NCI-H1417 treated with DMSO at 0.1 percent for 48 hours (cell line): ENCODE measurements at places on chromosomes 16 and 17.

- no peak for DNase-seq
Observed at GRCh38 chr17:28487881-28488532, 14.6 kb downstream of the SLC13A2 start.

- DNase-seq: no peak
Observed at GRCh38 chr17:65226227-65226626, 89.1 kb downstream of the RGS9 start.

GRCh38 chr16:13919330-13919682, 648 bp upstream of the ERCC4 start:
- peak; percentile 12 for DNase-seq

DNA sequence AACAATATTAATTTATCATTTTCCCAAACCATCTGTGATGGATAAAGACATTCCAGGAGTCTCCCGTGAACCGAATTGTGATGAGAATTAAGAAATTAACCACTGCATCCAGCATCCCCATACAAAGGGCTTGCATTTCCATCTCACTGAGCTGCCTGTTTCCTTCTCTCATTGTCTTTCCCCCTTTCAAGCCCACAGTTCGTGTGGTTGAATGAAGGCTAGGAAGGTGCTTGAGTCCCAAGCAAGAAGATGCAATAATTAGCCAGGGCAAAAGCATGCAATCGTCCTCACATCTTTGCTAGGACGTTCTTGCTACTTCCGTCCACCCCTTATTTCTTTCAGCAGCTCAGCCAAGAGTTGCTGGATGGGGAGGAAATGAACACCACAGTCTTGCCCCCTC, 146.1 kb downstream of the NTN1 start:
- DNase-seq: no peak

DNA sequence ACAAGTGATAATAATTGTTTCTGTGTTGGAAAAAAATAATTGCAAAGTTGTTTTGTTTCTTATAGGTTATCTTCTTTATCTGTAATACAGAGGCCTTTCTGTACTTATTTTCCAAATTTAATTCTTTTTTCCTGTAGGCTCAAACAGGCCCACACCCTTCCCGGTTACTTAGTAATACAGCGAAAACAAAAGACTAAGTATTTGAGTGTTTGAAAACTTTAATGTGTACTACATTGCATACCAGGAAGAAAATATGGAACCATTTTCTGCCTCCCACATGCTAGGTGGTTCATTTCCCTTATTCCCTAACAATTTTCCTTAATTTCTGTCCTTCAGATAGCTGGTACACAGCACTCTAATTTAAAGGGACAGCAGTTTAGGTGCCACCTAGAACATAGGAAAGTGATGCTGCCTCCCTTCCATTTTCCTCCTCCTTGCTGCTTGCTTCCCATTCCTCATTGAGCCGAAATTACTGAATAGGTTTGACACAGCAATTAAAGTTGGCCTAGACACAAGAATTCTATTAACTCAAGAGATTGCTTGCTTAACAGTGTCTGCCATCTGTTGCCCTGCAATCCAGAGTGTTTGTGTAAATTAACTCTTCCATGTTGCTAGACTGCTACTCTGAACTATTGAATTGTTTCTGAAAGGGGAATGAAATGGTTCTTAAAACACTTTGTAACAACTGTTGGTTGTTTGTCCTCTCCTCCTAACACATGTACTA, 24.2 kb downstream of the CYB5B start:
- no peak for DNase-seq

DNA sequence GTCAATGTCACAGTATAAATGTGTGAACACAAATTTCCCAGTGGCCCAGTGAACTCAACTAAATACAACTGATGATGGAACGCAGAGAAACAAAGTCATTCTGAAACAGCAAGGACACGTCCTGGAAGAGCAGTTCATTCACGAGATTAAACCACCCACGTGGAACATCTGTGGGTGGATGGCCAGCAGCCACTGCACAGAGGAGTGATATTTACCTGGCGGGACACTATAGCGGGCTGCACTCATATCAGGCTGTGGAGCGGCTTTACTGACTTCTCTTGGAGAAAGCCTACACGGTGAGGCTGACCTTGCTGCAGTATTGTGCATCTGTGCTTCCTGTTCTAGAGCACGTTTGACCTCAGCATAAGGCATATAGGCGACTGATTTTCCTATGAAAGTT, 87.3 kb downstream of the TTC19 start:
- no peak for DNase-seq

- DNase-seq: no peak
Observed at GRCh38 chr17:66002812-66003211, 189.1 kb downstream of the CEP112 start.

GRCh38 chr16:84284154-84284722, 10.4 kb upstream of the WFDC1 start:
- DNase-seq: no peak

GRCh38 chr16:65767125-65767524, 599.4 kb upstream of the CDH5 start:
- no peak for DNase-seq

GRCh38 chr16:72469932-72470331, 298.0 kb upstream of the PMFBP1 start:
- no peak for DNase-seq

GRCh38 chr17:8700546-8700945, 44.1 kb downstream of the CCDC42 start:
- DNase-seq: no peak

- no peak for DNase-seq
Observed at GRCh38 chr17:60559659-60559994, 33.6 kb upstream of the APPBP2 start.

DNA sequence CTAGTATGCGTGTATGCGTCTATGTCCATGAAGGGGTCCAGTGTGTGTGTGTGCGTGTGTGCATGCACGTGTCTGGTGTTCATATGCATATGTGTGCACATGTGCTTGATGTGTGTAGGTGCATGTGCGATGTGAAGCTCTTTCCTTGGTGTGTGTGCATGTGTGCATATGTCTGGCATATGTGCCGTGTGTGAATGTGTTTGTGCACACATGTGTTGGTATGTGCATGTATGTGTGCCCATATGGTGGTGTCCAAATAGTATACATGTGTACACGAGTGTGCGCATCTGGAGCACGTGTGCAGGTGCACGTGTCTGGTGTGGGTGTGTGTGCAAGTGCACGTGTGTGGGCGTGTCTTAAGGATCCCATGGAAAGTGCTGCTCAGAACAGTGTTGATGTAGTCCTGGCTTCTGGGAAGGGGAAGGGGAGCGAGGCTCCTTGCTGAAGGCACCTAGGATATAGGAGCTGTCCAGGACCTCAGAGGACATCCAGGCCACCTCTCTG, 17.0 kb downstream of the CACNA1G start:
- no peak for DNase-seq

GRCh38 chr17:9456330-9456729, 119.3 kb downstream of the STX8 start:
- no peak for DNase-seq

- no peak for DNase-seq
Observed at GRCh38 chr16:81485824-81486539, 41.4 kb downstream of the CMIP start.

DNA sequence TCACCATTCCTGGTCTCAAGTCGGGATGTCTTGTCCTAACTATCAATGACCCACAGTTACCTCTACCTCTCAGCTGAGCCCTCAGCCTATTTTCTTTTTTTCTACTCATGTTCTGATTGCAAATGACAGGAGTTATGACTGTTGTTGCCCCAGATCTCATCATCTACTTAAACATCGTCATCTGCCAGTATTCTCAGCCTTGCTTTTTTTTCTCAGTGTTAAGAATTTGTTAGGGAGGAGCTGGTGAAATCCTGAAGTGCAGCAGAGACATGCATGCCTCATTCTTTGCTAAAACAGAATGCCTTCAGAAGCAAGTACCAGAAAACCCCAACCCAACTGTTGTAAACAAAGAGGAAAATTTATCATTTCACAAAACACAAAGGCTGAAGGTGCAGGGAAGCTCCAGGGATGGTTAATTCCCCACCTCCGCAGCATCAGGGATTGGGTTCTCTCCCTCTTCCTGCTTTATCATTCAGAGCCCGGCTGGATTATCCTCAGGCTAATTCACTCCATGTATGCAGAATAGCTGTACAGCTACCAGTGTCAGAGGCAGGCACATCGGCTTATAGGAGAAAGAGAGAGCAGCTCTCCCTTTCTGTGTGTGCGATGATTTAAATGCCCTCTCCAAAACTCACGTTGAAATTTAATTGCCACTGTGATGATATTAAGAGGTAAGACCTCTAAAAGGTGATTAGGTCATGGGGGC, 540.8 kb upstream of the HSBP1 start:
- no peak for DNase-seq

- DNase-seq: no peak
Observed at GRCh38 chr17:10013365-10014112, 108.5 kb upstream of the RCVRN start.

- no peak for DNase-seq
Observed at GRCh38 chr16:12646490-12647274, 157.0 kb downstream of the CPPED1 start.

DNA sequence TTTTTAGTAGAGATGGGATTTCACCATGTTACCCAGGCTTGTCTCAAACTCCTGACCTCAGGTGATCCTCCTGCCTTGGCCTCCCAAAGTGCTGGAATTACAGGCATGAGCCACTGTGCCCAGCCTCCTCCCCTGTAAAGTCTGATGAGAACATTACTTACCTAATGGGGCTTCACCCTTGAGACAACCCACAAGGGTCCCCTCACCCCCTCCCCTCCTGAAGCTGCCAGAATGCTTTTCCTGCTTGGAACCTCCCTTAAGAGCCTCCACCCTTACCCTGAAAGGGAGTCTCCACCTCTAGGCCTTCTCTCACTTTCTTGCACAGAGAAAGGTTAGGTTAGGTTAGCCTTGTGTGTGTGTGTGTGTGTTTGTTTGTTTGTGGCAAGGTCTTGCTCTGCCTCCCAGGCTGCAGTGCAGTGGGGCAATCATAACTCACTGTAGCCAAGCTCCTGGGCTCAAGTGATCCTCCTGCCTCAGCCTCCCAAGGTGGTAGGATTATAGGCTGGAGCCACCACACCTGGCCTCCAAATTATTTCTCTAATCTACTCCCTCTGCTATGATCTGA, 8.9 kb downstream of the SLC5A11 start:
- DNase-seq: no peak

- no peak for DNase-seq
Observed at GRCh38 chr16:66605979-66606751, 1.7 kb downstream of the CMTM3 start.

GRCh38 chr17:40561871-40562611, 3.2 kb downstream of the CCR7 start:
- DNase-seq: no peak

DNA sequence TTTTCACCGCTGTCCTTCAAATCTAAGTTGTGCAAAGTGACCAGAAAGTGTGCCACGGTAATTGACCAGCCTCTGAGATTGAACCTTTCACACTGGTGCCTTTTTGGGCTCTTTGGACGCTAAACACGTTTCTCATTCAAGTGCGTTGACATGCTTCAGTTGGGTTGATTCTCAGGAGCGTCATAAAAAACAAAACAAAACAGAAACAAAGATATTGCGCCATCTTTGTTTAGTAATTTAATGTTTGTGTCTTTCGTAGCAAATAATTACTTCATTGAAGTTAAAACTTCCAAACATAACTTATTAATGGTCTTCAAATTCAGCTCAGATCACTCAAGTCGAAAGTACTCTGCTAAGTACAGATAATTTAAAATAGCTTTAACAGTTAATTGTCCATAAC, 80.2 kb downstream of the OR1D5 start:
- no peak for DNase-seq

DNA sequence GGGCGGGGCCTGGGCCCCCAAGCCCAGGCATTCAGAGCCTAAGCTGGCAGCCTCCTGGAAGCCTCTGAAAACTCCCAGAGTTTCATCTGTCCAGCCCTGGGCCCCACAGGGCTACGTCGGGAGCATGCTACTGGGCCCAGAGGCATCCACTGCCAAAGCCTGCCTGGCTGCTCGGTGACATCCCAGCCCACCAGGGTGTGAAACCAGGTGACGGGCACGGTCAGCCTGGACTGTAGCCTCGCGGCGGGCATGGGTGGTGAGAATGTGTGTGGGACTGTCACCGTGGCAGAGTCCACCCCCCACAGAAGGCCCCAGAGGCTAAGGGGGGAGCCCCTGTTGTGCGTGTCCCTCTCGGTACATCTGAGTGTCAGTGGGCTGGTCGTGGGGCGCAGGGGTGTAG, 25.6 kb upstream of the AATK start:
- DNase-seq: no peak

DNA sequence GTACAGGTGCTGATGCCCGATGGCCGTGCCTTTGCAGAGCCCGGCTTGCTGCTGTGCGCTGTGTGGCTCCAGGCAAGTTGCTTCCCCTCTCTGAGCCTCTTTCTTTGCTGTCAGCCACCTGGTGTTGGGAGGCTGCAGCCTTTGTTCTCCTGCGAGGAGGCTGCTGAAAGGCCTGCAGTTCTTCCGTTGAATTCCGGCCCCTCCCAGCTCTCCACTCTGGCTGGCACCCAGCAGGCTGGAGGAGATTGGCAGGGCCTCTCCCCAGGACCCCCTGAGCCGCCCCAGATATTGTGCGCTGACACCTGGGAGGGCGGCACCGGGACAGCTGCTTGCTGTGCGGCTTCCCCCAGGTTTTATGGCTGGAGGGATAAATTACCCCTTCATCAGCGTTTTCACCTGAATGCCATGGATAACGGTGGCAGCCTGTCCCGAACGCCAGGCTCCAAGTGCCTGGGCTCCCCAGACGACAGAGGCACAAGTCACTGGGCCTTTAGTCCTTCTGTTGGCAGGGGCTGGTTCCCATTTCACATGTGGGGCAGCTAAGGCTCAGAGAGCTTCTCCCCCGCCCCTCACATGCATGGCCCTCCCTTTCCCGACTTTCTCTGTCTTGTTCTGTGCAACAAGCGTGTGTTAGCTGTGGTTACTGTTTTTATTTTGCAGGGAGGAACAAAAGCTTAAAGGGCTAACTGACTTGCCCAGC, 35.1 kb upstream of the GSE1 start:
- no peak for DNase-seq

DNA sequence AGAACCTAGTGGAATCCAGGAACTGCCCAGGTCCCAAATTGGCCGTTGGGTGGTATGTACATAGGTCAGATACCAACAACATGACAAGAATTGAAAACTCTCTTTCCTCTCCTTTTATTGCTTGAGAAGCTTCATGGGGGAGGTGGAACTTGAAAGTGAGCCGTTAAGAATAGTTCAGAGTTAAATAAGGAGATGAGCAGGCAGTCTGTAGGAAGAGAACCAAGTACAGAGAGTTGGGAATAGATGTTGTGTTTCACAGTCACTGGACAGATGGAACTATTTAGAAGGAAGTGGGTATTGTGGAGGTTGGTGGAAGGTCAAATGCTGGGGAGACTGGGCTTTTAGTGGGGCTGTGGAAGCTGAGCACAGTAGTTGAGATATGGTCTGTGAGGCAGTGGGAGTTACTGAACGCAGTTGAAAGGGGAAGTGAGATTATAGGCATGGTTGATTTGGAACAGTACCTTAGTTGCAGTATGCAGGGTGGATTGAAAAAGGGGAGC, 26.4 kb downstream of the ARHGAP44 start:
- DNase-seq: no peak

GRCh38 chr16:24717411-24717810, 12.0 kb upstream of the TNRC6A start:
- DNase-seq: no peak

- no peak for DNase-seq
Observed at GRCh38 chr16:22191532-22192260, 14.4 kb upstream of the EEF2K start.

- DNase-seq: no peak
Observed at GRCh38 chr17:82383411-82383810, 11.8 kb downstream of the UTS2R start.

- DNase-seq: no peak
Observed at GRCh38 chr16:70161350-70161749, 12.2 kb upstream of the CLEC18C start.
